ENCODE measurements at places on chromosomes 13 and 19.

- no peak for DNase-seq
Measured at GRCh38 chr13:60707878-60708277, 310.9 kb downstream of the TDRD3 start.

- no peak for DNase-seq
Measured at GRCh38 chr13:20938302-20938701, 35.8 kb upstream of the XPO4 start.

DNA sequence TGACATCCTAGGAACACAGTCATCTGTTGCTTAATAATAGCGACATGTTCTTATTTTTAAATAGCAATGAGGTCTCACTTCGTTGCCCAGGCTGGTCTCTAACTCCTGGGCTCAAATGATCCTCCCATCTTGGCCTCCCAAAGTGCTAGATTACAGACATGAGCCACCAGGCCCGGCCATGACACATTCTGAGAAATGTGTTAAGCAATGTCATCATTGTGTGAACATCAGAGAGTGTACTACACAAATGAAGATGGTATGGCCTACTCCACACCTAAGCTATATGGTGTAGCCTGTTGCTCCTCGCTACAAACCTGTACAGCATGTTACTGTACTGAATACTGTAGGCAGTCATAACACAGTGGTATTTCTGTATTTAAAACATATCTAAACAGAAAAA is 24.6 kb upstream of the GARRE1 start:
- no peak for DNase-seq

- no peak for DNase-seq
Measured at GRCh38 chr19:37988758-37989635, 82.0 kb downstream of the SIPA1L3 start.

DNA sequence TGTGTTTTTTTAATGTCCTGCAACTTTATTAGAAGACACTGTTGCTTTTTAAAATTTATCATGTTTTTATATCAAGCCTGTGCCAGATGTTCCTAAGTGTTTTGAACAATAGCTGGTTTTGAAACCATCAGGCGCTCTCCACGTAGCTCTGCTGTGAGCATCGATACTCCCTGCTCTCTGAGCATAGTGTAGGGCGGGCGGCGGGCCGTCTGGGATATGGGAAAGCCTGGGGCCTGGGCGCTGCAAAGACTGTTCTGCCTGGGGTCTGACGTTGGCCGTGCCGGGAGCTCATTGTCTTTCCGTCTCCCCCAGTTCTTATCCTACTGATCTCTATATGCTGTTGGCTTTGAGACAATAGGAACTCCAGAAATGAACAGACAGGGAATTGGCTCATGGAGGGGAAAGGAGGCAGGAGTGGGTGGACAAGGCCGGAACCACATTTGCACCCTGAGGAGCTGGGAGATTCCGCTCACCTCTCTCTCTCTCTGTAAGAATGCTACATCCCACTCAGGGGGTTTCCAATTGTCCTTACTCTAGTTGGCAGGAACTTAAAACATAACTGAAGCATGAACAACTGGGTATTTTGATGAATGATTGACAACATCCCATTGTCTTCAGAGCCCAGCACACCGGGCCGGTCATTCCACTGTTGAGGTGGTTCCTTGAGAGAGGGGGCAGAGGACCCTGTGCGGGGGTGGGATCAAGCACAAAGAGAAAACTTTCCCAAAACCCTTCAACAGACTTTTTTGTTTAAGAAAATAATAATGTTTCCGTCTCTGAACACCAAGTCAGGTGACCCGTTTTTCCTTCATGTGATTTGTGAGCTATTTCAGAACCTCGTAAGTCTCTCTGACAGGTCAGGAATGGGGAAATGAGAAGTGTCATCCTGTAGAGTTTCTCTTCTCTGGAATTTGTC is 64.7 kb downstream of the COL4A2 start:
- DNase-seq: no peak

- no peak for DNase-seq
Measured at GRCh38 chr13:58619396-58620113, 988.0 kb downstream of the PCDH17 start.

DNA sequence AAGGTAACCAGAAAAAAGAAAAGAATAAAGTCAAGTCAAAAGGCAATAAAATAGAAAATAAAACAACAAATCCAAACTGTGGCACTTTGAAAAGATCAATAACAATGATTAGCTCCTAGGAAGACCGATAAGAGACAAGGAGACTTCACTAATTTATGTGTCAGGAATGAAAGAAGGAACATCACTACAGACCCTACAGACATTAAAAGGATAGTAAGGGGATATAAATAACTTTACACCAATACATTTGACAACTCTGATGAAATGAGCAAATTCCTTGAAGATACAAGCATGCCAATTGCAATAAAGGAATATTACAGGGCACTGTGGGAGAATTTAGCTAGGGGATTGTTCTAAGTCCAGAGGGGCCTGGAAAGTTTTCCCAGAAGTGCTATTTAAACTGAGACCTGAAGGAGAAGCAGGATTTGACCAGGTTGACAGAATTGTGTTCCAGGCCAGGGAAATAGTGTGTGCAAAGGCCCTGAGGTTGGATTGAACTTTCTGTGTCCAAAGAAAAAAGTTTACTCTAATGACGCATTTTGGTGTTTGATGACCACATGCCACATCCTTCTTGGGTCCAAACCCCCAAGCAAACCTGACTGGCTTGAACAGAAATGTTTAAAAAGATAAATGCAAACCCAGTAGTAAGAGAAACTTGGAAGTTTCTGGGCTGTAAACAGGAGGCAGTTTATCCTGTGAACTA is 1.6 kb upstream of the C19orf38 start:
- DNase-seq: no peak

DNA sequence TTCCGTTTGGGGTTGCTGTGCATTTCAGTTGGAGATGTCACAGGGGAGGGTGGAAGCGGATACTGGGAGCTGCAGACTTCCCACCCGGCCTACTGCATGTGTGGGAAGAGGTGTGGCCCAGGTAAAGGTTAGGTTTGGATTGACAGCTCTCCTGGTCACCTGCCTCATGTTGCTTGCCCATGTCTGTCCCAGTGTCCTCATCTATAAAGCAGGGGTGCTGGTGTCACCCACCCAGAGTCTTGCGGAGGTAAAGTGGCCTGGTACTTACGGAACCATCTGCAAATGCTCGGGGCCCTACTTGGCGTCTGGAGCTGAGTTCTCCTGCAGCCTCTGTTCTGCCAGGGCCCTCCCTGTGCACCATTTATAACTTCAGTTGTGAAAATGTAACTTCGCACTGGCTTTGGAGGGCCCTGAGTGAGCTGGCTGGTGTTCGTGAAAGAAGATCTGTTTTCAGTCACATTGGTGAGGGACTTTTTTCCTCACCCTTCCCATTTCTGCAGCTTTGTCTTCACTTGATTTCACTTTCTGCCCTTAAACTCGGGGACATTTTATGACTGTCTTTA is 65.1 kb upstream of the TEX29 start:
- DNase-seq: no peak

GRCh38 chr19:39405958-39406655 is 540 bp upstream of the ZFP36 start:
- no peak for DNase-seq

GRCh38 chr19:19372656-19373416 is 32.6 kb upstream of the GATAD2A start:
- peak; percentile 40 for DNase-seq

- no peak for DNase-seq
Measured at GRCh38 chr13:85528491-85529217, 270.6 kb downstream of the SLITRK6 start.

GRCh38 chr19:55094456-55095259 is 19.0 kb downstream of the EPS8L1 start:
- no peak for DNase-seq

All from NCI-H510A (cell line).